NCI-H2081 treated with DMSO at 0.1 percent for 48 hours (cell line): ENCODE measurements at places on chromosomes 13 and 19.

GRCh38 chr13:69704311-69704710, 403.3 kb upstream of the ATXN8OS start:
- no peak for DNase-seq

DNA sequence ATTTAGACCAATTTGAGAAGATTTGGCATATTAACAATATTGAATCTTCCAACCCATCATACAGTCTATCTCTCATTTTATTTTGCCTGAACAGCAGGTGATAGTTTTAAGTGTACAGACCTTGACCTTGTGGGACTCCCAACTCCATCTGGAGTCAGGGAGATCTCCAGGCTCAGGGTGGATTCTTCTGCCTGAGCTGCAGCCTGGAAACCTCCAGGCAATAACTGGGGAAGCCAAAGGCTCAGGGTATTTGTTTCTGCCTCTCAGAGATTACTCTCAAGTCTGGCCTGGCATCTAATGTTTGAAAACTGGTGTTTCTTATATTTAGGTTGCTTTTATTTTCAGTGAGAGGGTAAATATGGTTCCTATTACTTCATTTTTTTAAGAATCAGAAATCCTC, 102.1 kb upstream of the C1QTNF9B start:
- no peak for DNase-seq

- DNase-seq: no peak
Observed at GRCh38 chr19:2610637-2611482, 91.6 kb downstream of the GNG7 start.

- no peak for DNase-seq
Observed at GRCh38 chr13:32624441-32624840, 38.2 kb downstream of the PDS5B start.

GRCh38 chr13:110929104-110929777, 14.4 kb upstream of the ANKRD10 start:
- no peak for DNase-seq

DNA sequence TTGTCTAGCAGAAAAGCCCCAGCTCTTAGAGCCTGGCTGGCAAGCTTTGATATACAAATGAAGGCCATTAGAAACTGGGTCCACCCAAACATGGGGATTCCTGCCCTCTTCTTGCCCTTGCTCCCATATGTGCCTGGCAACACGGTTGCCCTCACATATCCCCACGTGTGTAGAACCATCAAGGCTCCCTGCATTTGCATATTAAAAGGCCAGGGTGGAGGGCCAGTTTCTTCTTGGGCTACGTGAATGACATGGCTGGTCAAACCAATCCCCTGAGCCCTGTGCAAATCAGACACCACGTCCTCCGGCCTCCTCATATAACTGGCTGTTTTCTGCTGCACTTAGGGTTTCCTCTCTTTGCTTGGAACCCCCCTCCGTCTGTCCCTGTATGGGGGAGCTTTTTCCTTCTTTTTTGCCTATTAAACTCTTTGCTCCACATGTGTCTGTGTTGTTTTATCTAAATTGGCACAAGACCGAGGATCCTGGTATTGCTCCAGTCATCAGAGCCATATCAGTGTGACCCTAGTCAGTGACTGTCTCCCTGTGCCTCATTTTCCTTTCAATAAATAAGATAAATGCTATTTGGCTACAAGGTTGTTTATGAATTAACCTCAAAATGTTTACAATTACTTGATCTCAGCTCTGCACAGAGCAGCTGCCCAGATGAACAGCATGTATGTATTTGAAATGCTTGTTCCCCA, 30.3 kb upstream of the CEACAM1 start:
- no peak for DNase-seq

DNA sequence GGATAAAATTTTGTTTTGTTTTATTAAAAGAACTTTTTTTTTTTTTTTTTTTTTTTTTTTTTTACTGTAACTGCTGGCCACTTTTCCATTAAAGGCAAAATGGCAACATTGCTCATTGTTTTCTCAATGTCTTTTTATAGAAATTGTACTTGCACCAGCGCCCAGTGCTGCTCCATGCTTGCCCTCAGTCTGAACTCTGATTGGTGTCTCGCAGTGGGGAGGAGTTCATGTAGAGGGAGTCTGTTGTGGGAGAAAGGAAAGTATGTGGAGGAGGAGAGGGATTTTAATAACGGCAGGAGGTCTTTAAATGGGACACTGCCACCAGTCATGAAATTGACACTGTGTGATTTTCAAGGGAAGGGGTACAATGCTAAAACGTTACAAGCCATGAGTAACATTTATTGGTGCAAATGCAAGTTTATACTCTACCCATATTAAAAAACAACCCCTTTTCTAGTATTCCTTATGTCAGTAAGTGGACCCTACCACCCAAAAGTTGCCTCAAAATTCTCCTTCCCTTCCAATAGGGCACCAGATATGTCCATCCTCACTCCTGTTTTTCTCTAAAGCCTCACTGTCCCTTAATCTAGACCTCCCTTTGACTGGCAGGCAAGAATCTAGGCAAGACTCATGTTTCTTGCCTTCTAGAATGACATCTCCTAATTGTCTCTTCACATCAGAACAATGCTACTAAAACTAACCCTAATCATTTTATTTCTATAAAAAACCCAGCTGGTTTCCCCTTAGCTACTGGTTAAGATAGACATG, 3.2 kb downstream of the RASL11A start:
- no peak for DNase-seq

GRCh38 chr19:50419022-50419579, 363 bp downstream of the SPIB start:
- no peak for DNase-seq
